Common myeloid progenitor, CD34-positive (primary cell): ENCODE measurements at places on chromosomes 1 and 21.

- DNase-seq, result no peak
These were observed 59.8 kb upstream of the PLA2G4A start for GRCh38 chr1:186768906-186769305.

DNA sequence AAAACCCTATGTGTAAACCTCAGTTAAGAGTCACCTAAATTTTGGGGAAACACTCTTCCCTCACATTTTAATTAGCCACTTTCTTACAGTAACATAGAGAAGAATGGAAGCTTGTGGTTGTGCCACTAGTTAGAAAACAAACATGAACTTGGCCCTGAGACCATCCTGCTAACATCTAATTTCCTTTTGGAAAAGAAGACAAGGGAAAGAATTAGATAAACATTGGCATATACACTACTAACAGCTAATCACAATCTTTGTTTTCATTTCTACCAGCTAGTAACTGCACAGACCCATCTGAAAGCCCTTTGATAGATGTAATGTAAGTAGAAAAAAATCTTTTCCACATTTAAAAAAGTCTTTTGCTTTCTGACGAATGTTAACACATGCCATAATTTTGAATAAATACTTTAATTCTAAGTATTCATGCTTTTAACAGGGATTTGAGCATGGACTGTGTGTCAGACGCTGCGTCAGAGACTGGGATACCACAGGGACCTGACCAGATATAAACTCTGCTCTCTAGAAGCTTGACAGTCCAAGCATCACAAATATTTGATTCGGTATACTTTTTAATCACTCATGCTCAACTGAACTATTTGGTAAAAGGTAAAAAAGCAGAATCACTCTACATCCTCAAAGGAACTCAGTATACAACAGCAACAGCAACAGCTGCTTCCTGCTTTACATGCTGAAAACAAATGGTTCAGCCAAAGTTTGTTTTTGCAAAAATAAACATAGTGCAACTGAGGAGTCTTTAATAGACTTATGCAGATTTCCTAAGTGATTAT is 30.2 kb downstream of the DPH5 start:
- peak; percentile 75 for DNase-seq

- no peak for DNase-seq
These were observed 13.9 kb upstream of the LAX1 start for GRCh38 chr1:203751051-203751450.

- DNase-seq, result no peak
These were observed 6.8 kb downstream of the WRAP73 start for GRCh38 chr1:3642919-3643675.

- DNase-seq, result no peak
These were observed 39.4 kb upstream of the VTCN1 start for GRCh38 chr1:117250061-117250606.

GRCh38 chr1:168386949-168387586 is 106.4 kb downstream of the TBX19 start:
- DNase-seq, result peak; percentile 54

DNA sequence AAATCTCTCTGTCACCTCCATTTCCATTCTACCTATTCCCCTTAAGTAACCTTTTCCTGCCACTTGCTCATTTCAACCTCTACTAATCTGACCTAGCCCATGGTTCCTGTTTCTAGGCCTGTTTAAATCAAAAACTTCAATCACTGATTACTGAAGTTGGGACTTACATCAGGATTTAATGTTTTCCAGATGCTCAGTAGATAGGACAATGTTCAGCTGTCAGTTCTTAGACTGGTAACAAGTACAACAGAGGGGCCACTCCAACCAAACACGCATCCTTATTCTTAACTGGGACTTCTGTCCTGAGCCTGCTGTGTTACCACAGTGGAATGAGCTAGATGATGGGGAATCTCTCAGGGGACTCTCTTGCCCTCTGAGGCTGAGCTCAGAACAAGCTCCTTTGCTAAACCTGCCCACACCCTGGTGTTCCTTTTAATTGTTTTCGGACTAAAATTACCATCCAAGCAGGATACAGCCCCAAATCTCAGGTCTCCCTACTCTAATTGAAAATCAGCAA is 974.6 kb downstream of the TTLL7 start:
- DNase-seq, result no peak

- DNase-seq, result peak; percentile 67
These were observed 13.6 kb upstream of the LAMTOR5 start for GRCh38 chr1:110420874-110421793.

- DNase-seq, result no peak
These were observed 7.6 kb downstream of the DHRS3 start for GRCh38 chr1:12610305-12610935.

DNA sequence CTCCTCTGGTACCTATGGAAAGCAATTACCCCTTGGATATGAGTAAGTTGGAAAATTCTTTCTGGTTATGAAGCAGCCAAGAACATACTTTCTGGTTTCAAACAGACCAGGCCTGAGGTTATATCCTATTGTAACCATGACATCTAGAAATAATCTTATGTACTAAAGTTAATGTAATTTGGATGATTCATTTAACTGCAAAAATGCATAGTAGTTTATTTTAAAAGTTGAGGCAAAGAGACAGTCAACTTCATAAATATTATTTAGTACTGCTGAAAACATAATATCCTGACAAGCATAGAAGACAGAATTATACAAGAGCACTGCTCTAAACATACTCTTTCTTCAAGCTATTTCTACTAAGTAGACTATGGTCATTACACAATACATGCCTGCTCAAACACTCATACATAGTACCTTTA is 25.5 kb downstream of the ODF2L start:
- DNase-seq, result no peak

DNA sequence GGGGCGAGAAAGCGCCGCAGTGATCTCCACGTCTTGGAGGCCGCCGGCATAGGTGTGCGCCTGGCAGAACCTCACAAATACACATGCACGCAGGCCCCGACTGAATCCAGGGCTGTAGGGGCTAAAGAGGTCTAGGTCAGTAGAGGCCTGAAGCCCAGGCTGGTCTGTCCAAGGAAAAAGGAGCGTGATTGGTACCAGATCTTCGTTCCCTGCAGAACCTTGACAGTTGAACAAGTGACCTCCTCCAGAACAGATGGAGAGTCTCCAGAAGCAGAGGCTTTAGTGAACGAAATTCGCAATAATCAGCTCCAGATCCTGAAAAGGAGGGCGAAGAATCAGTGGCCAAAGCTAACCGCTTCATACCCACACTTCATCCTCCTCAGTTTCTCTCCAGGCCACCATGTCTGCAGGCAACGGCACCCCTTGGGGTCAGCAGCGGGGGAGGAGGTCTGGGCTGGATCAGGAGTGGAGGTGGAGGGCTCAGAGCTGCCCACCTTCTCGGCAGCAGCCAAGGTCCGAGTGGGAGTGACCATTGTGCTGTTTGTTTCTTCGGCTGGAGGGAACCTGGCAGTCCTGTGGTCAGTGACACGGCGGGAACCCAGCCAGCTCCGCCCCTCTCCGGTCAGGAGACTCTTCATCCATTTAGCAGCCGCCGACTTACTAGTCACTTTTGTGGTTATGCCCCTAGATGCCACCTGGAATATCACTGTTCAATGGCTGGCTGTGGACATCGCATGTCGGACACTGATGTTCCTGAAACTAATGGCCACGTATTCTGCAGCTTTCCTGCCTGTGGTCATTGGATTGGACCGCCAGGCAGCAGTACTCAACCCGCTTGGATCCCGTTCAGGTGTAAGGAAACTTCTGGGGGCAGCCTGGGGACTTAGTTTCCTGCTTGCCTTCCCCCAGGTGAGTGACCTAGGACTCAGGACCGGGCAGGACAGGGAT is 749 bp upstream of the PEX11B start:
- DNase-seq, result peak; percentile 62

DNA sequence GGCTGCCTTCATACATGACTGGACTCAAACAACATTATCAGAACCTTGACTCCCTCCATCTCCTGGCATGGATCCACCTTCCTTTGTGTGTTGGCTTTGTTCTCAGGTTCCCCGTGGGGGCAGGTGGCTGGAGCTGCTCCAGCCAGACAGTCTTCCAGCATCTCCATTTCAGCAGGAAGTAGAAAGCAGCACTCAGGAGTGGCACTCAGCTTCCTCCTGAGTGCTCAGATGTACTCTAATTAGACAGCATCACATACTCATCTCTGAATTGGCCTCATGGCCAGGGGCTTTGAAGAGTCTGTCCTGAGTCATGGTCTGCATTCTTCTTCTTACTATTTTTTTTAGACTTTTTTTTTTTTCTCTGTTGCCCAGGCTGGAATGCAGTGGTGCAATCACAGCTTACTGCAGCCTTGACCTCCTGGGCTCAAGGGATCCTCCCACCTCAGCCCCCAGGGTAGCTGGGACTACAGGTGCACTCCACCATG is 27.9 kb downstream of the OVAAL start:
- DNase-seq, result no peak

GRCh38 chr1:221923929-221924598 is 182.2 kb upstream of the DUSP10 start:
- no peak for DNase-seq

DNA sequence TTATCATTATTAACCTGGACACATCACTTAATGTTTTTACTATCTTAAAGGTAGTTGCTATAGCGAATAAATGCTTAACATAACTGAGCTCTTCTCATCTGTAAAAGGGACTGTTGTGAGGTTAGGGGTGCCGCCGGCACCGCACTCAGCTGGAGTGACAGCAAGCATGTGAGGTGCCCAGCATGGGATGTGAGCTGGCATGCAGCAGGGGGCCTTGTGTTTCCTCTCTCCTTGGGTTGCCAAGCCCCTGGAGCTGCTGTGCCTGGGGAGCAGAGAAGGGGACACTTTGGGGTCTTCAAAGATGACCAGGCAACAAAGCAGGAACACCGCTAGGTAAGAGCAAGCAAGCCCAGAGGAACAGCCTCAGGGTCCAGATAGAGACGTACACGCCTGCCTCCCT is 2.1 kb upstream of the ZC3H12A start:
- no peak for DNase-seq

- DNase-seq, result no peak
These were observed 13.1 kb upstream of the STRIP1 start for GRCh38 chr1:110021285-110021684.

- DNase-seq, result no peak
These were observed 22.5 kb downstream of the PKP1 start for GRCh38 chr1:201305815-201306214.

- peak; percentile 59 for DNase-seq
These were observed 1695.3 kb downstream of the BRINP3 start for GRCh38 chr1:188782220-188782841.

GRCh38 chr1:55990007-55990406 is 589.4 kb downstream of the PLPP3 start:
- DNase-seq, result no peak

DNA sequence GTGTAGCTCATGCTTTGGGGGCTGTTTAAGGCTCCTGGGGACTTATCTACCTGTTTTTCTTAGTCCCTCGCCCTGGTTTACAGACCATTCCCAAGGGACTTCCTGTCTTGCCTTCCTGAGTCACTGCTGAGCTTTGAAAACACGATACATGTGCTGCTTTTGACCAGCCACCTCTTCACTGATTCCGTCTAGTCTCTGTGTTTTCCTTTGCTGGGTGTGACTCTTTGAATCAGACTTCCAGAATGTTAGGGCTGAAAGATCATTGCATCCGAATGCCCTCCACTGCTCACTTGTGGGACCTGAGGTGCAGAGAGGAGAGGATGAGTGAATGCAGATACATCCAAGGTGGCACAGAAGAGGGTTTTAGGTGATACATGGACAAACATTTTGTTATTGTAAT is 35.4 kb upstream of the CITED4 start:
- DNase-seq, result no peak

GRCh38 chr1:214364386-214364785 is 83.4 kb downstream of the SMYD2 start:
- no peak for DNase-seq

DNA sequence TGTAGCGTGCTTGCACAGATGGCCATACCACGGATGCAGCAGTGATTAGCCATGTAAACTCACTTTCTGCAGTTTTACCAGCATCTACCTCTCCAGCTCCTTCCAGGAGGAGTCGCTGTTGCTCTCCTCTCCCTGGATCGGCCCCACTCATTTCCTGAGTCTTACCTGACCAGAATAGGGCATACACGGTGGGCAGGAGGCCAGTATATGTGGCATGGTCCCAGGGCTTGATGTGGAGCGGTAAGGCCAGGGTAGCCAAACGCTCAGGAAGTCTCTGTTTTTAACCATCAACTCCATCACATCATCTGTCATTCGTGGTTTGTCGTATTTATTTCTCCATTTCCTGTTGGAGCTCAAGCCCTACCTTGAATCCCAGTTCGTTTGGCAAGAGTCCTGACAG is 163.4 kb upstream of the USP24 start:
- DNase-seq, result peak; percentile 37
